Glutamatergic neuron (in vitro differentiated cells): ENCODE measurements at places on chromosomes 4 and X.

DNA sequence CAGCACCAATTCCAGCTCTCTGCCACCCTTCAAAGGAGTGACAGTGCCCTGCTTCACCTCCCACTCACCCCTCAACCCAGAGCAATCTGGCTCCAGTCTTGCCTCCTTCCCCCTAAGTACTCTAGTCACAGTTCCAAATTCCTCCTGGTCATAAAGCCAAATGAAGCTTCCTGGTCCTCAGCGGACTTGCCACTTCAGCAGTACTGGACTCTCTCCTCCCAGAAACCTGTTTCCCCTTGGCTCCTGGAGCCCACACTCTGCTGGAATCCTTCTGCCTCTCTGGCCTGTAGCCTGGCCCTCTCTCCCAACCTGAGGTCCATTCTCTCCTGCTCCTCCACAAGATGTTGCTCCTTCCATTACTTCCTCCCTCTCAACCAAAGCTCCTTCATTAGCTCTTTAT lies 52.6 kb upstream of the MTM1 start:
- no peak for DNase-seq

DNA sequence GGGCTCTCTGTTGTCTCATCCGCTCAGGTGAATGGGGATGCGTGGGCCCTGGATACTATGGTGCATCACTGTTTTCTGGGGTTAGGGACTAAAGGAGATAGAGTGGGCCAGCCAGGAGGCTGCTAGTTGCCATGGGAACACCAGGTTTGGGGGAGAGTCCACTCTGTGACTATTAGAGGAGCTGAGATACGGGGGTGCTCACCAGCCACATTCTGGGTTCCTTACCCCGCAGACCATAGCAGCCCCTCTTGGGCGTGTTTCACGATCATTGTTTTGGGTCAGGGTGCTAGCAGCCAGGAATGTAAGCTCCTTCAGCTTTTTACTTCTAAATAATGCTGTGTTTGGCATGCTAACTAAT lies 4.6 kb downstream of the EFNB1 start:
- DNase-seq = no peak

DNA sequence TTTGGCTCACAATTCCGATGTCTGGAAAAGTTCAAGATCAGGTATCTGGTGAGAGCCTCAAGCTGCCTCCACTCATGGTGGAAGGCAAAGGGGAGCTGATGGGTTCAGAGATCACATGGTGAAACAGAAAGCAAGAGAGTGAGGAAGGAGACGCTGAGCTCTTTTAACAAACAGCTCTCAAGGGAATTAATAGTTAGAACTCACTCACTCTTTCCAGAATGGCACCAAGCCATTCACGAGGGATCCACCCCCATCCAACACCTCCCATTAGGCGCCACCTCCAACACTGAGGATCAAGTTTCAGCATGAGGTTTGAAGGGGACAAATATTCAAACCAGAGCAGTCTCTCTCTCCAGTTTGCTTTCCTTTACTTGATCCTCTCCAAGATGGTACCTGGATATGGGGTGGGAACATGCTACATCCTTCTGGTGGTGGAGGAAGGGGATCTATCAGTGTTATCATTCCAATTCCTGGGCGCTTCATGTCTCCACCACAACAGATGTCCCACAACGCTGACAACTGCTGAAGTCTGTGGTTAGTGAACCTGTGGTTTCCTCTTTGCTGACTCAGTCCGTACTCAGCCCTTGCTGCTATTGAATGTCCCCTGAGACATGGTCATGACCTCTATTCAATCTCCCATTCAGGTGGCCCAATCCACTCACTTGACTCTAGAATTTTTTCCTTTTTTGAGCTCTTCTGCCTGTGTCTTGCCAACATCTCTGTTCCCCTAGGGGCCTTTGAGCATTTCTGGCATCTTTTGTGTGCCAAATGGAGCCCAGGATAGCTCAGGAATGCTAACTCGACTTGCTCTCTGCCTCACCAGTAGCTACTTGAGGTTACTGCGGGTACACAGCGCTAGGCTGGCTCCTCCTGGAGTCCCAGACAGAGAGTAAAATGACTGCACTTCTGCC lies 395.2 kb downstream of the MID1IP1 start:
- DNase-seq = no peak

DNA sequence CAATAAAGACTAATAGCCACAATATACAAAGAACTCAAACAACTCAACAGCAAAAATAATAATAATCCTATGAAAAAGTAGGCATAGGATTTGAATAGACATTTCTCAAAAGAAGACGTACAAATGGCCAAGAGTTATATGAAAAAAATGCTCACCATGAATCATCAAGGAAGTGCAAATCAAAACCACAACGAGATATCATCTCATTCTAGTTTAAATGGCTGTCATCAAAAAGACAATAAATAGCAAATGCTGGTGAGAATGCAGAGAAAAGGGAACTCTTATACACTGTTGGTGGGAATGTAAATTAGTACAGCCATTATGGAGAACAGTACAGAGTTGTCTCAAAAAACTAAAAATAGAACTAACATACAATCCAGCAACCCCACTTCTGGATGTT lies 18.8 kb downstream of the TLR6 start:
- DNase-seq = no peak

DNA sequence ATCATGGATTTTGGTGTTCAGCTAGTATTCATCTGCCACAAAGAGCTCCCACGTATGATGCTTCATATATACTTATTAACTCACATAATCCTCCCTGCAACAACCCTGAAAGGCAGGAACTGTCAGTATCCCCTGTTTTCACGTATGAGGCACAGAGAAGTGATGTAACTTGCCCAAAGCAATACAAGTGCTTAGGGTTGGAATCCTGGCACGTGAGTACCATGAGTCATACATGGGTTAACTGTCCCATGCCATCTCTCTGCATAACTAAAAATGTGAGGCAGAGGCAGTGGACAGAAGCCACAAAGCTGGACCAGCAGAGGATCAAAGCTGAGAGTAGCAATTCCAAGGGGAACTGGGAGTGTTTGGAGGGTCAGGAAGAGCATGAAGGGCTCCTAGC lies 35.7 kb upstream of the EGFL6 start:
- no peak for DNase-seq

GRCh38 chrX:9614016-9614415 lies 149.2 kb downstream of the TBL1X start:
- no peak for DNase-seq

- DNase-seq = no peak
Observed at GRCh38 chrX:41472231-41472815, 25.2 kb downstream of the NYX start.

DNA sequence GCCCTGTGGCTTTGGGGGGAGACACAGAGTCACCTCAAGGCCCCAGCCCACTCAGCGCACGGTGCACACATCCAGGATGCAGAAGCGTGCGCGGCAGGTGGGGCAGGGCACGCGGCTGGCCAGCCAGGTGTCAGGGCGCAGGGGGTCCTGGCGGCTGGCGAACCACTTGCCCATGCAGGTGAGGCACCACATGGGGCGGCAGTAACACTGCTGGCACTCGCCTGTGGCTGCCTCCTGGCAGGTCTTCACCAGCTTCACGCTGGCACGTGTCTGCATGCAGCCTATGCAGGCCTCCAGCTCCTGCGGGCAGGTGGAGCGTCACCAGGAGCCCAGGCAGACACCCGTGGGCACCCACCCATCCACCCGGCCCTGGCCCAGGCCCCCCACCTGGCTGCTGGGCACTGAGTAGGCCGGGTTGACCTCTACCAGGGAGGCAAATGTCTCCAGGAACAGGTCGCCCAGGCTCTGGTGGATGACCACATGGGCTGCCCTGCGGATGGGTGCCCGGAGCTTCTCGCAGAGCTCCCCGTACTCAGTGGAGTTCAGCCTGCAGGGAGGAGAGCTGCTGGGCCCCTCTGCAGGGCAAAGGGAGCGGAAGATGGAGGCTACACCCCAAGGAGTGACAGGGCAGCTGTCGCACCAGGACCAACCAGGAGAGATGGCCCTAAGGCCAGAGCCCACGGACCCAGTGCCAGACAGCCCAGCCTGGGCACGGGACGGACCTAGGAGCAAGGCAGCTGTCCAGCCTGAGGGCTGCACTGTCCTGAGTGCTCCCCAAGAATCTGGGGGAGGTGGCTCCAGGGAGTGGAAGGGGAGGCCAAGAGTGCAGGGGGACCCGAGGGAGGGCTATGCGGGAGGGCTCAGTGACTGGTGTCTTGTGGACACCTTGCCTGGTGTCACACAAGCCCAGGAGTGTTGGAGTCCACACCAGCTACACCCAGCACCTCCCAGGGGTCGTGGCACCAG lies 3.7 kb downstream of the TMEM129 start:
- DNase-seq = no peak

GRCh38 chr4:13611283-13611842 lies 16.2 kb downstream of the BOD1L1 start:
- no peak for DNase-seq

DNA sequence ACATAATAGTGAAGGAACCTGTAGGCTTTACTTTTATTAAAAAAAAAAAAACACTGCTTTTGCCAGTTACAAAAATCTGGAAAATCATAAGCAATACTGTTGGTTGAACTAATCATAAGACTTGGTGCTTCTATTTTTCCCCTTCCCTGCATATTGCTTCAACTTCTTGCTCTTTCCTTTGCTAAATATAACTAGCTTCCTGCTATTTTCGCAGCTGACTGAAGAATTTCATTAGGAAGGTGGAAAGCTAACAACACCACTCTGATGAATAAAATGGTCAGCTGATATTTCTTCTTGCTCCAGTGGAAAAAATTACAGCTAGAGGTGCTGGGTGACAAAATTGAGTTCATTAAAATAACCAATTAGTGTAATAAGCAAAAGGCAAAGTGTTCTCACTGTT lies 39.3 kb downstream of the MEPE start:
- DNase-seq = no peak

- no peak for DNase-seq
Observed at GRCh38 chr4:145776208-145776607, 96.3 kb downstream of the C4orf51 start.

DNA sequence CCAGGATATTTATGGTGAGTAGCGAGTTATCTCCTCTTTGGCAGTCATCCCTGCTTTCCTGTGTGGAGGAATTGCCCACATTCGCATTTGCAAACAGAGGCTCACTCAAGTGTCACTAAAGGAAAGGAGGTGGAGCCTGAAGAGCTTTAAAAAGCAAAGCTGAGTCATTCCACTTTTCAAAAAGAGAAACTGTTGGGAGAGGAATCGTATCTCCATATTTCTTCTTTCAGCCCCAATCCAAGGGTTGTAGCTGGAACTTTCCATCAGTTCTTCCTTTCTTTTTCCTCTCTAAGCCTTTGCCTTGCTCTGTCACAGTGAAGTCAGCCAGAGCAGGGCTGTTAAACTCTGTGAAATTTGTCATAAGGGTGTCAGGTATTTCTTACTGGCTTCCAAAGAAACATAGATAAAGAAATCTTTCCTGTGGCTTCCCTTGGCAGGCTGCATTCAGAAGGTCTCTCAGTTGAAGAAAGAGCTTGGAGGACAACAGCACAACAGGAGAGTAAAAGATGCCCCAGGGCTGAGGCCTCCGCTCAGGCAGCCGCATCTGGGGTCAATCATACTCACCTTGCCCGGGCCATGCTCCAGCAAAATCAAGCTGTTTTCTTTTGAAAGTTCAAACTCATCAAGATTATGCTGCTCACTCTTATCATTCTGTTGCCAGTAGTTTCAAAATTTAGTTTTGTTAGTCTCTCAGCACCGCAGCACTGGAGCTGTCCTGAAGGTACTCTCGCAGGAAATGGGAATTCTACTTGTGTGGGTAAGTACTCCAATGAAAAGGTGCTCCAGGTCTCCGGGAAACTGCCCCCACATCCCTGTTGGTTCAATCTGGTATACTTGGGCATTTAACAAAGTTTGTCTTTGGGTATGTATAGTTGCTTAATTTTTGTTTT lies at the start of gene EGF:
Gene EGF, plus strand, starts transcription at position 178 of the 890 bp plus-strand sequence. Its CDS starts 453 bp downstream, at position 631.
- DNase-seq = no peak

DNA sequence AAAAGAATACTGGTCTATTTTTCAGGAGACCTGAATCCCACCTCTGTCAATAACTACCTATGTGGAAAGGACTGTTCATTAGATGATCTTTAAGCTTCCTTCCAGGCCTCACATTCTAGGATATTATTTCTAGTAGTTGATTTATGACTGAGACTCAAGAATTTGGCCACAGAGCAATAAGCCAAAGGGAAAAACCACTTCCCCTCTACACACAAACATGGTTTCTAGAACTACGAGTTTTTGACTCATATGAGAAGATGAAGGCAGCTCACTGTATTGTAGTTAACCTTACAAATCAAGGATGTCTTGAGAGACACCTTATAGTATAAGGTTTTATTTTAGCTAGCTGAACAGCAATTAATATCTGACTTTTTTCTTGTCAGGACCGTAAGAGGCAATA lies 36.9 kb upstream of the GDPD2 start:
- no peak for DNase-seq

DNA sequence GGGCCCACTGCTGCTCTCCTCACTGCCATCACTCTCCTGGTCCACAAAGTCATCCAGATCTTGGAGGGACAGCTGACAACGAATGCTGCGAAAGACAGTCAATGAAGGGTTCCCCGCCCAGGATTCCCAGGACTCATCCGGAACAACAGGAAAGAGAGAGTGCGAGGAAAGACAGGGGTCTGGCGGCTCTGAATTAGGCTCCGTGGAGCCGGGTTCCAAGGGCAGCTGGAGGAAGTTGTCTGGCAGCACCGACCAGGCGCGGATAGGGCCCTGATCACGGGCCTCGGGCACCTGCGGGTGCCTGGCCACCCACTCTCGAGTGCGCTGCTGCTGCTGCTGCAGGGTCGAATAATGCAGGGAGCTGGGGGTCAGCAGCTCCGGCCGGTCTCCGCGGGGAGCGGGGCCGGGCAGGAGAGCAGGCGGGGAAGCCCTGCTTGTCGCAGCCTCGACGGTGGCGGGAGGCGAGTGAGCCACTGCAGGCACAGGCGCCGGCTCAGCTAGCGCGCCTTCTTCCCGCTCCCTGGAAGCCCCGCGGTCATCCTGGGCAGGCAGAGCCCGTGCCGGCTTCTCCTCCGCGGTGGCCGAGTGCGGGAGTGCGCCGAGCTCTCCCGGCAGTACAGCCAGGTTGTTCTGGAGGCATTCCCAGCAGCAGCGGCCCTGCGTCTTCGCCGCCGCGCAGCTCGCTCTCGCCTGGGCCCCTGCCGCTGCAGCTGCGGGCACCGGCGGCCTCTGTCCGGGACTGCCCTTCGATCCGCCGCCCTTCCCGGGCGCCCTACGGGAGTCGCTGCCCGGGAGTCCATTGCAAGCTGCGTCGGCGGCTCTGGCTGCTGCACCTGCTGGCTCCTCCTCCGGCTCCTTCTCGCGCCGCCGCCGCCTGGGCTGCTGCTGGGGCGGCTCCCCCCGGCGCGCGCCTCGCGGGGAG lies 1.1 kb downstream of the SOWAHB start:
- peak; percentile 72 for DNase-seq

DNA sequence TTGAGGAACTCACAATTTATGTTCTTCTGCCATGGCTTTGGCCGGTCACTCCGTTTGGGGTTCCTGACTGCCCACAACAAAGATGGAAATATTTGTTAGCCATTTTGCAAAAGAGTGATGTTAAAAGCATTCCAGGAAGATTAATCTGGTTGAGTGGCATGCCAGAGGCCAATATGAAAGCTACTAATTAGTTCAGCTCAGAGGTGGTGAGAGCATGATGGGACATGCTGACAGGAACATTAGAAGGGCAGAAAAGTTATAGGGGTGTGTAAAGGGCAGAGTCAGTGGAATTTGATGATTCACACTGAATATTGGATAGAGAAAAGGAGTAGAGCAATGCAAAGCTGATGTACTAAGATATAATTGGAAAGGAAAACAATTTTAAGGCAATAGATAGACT lies 94.4 kb downstream of the TLL1 start:
- DNase-seq = no peak
